Mesenteric fat pad (tissue), 1 donor: ENCODE measurements at places on chromosomes 12 and 14. TPM values are rescaled to one million over a fixed set of nuclear protein-coding genes. Genes with fewer than 3 reads are reported as not detected.

- DNase-seq, result no peak
Observed at GRCh38 chr12:18676141-18676540, 61.7 kb downstream of the PLCZ1 start.

Gene NUAK1
- total RNA-seq, result 54.4 TPM

DNA sequence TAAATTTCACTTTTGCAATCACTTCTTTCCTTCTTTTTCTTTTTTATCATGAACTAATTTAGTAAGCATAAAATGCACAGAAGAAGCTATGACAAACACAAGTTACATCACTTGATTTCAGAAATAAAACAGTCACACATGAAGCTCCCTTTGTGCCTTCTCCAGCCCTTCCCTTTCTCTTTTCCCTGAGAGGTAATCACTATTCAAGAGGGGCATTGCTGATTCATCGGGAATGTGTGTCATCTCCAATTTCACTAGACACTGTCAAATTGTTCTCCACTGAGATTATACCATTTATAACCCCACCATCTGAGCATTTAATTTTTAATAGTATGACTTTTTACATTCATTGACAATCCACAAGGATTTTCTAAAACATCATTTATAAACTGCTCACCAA is 91.6 kb upstream of the PTPRQ start:
- DNase-seq, result no peak

GRCh38 chr12:3454780-3455179 is 36.2 kb upstream of the PRMT8 start:
- DNase-seq, result no peak

- no peak for DNase-seq
Observed at GRCh38 chr12:71954861-71955260, 16.2 kb downstream of the TPH2 start.

DNA sequence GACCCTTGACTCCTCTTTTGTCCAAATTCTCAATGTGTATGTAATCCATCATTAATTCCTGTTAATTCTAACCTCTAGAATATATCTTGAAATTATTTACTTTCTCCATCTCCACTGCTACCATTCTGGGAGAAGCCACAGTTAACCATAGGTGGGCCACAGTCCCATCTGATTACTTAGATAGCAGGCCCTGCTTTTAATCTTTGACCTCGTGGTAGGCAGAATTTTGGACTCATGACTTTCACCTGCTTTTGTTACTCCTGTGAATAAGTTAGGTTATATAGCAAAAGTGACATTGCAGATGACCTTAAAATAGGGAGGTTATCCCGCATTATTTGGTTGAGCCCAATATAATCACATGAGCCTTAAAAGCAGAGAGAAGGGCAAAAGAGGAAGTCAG is 264.2 kb downstream of the GPHN start:
- no peak for DNase-seq
